GM23338 (cell line): ENCODE measurements at places on chromosomes 7 and 10. TPM values are rescaled to one million over a fixed set of nuclear protein-coding genes. Genes with fewer than 3 reads are reported as not detected.

FAM25G gene
- total RNA-seq = not detected in 2 replicates

PSPH gene
- total RNA-seq = 143 and 149 TPM in 2 replicates

DNA sequence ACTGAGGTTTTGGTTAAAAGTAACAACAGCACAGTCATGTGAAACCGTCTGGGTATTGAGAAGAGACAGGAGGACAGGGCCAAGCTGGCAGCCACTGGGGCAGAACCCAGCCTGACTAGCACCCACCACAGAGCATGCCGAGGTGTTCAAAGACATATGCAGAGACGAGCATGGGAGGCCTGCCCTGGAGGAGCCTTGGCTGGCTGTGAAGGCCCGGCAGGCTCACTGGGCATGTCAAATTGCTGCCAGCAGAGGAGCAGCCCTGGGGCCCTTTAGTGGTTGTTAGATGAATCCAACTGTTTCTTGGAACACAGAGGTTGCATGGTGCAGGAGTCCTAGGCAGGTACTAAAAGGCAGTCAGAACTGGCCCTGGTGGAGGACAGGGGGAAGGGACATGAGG is 5.0 kb upstream of the GDF2 start:
- H3K4me3 ChIP-seq = no peak overlapping the region
- H3K27ac ChIP-seq = no peak overlapping the region
- H3K36me3 ChIP-seq = no peaks in the 10 kb centered on the region
- no peaks in the 10 kb centered on the region for H3K27me3 ChIP-seq
- DNase-seq = no peak

GRCh38 chr10:97131181-97131628 is 54.6 kb downstream of the SLIT1 start:
- no peak overlapping the region for H3K4me3 ChIP-seq
- H3K36me3 ChIP-seq = no peaks in the 10 kb centered on the region
- DNase-seq = no peak
- no peaks in the 10 kb centered on the region for H3K4me1 ChIP-seq

- H3K27ac ChIP-seq = no peak overlapping the region
- no peak for DNase-seq
- H3K27me3 ChIP-seq = no peaks in the 10 kb centered on the region
- H3K4me1 ChIP-seq = no peaks in the 10 kb centered on the region
- H3K4me3 ChIP-seq = no peak overlapping the region
These were observed 167.9 kb upstream of the PFKP start for GRCh38 chr10:2899246-2899951.

DNA sequence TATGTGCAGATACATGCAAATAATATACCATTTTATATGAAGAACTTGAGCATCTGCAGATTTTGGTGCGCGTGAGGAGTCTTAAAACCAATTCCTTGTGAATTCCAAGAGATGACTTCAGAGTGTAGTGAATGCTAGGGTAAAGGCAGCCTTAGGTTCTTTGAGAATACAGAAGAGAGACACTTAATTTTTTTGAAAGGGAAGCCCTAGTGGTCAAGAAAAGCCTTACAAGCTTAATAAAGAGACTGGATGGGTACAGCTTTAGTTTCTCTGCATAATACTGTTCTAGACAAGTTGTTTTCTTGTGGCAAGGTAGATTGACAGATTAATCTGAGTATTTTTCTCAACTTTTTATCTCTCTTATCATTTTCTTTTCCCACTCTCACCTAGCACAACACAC is 636.5 kb downstream of the DNAJB9 start:
- no peaks in the 10 kb centered on the region for H3K27me3 ChIP-seq
- DNase-seq = peak; percentile 10
- H3K4me1 ChIP-seq = no peaks in the 10 kb centered on the region
- H3K27ac ChIP-seq = no peak overlapping the region
- no peaks in the 10 kb centered on the region for H3K36me3 ChIP-seq

DNA sequence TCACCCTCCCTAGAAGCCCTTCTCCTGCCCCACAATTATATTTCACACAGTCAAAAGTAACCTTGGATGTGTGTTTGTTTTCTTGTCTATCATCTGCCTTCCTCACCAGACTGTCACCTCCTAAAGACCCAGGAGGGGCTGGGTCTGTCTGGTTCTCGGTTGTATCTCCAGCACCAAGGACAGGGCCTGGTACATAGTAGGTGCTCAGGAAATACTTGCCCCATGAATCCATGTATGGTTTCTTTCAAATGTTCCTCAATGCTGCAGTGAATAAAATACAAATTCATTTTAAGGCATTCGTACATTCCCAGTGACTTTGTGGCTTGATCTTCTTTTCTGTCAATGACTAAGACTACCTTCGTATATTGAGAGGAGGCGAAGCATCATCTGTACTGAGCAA is 122.9 kb upstream of the ZNF716 start:
- DNase-seq = no peak
- H3K27me3 ChIP-seq = no peaks in the 10 kb centered on the region
- H3K27ac ChIP-seq = no peak overlapping the region
- H3K4me1 ChIP-seq = no peaks in the 10 kb centered on the region

DNA sequence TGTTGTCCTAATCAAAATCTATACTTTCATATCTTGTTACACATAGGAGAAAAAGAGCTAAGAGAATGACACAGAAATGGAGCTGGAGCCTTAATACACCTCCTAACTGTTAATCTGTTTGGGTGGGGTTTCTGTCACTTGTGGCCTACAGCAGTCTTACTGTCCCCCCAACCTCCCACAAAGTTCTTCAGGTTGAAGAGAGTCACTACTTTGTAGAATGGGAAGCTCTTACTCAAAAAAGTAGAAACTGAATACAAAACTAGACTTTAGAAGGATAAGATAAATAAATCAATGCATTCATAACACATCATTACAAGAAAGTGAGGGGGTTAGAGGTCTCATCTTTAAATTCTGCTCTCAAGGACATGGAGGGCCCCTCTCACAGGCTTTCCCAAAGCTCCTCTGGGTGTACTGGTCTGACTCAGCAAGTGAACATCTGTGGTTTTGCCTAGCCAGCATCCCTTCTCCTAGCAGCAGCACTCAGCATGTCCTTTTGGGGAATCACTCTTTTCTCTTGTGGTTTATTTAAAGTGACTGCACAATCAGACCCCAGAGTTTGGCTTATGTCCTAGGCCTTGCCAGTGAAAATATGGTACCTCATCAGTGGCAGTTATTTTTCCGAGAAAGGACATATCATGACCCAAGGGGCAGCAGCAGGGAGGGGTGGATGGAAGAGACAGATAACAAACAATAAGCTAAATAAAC is 2.0 kb upstream of the BLVRA start:
- peaks cover 35% of the 10 kb centered on the region for H3K27me3 ChIP-seq
- peaks cover 3% of the 10 kb centered on the region; the same call in 1 of the 2 replicates for H3K4me1 ChIP-seq
- no peak for DNase-seq
- no peak overlapping the region for H3K27ac ChIP-seq
- H3K4me3 ChIP-seq = no peak overlapping the region

- no peak overlapping the region for H3K4me3 ChIP-seq
- H3K27ac ChIP-seq = no peak overlapping the region
- H3K36me3 ChIP-seq = no peaks in the 10 kb centered on the region
- H3K27me3 ChIP-seq = no peaks in the 10 kb centered on the region
- H3K4me1 ChIP-seq = peaks cover 9% of the 10 kb centered on the region
These were observed 81.8 kb upstream of the CAV2 start for GRCh38 chr7:116417593-116418345.
